ENCODE measurements at places on chromosomes 1 and 21.

- no peak for DNase-seq
Measured at GRCh38 chr1:237981223-237981622, 90.5 kb upstream of the ZP4 start.

- peak; percentile 63 for DNase-seq
Measured at GRCh38 chr21:36385233-36386030, at the start of gene CHAF1B. CHAF1B (plus strand) TSS chr21:36385392; CDS start chr21:36386137, 745 bp downstream.

DNA sequence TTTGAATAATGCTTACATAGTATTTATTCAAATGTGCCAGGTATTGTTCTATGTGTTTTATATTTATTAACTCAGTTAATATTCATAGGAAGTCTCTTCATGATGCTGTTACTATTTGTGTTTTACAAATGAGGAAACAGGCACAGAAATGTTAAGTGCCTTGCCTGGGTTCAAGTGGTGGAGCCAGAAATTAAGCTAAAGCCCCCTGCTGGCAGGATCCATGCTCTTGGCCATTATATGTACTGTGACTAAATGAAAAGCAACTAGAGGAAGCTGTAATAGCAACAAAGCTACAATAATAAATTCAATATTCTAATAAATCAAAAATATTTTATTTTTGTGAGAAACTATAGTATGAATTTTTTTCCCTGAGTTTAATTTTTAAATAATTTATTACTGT is 30.0 kb downstream of the IARS2 start:
- no peak for DNase-seq

DNA sequence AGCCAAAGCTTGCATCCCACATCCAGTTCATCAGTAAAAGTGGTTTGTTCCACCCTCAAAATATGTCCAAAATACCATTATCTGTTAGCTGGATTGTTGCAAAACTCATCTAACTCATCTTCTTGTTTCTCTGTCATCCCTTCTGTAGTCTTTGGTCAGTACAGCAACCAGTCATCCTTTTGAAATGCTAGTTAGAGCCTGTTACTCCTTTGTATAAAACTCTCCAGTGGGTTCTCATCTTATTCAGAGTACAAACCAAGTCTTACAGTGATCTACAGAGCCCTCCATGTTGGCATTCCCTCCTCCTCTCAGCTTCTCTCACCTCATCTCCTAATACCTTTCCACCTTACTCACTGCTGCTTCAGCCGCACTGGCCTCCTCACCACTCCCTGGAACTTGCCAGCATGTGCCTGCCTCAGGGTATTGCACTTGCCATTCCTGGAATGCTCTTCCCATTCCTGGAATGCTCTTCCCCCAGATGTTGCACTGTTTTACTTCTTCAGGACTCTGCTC is 70.6 kb downstream of the LAMC1 start:
- DNase-seq: no peak

GRCh38 chr21:43853851-43854772 is 10.9 kb upstream of the AGPAT3 start:
- DNase-seq: no peak

DNA sequence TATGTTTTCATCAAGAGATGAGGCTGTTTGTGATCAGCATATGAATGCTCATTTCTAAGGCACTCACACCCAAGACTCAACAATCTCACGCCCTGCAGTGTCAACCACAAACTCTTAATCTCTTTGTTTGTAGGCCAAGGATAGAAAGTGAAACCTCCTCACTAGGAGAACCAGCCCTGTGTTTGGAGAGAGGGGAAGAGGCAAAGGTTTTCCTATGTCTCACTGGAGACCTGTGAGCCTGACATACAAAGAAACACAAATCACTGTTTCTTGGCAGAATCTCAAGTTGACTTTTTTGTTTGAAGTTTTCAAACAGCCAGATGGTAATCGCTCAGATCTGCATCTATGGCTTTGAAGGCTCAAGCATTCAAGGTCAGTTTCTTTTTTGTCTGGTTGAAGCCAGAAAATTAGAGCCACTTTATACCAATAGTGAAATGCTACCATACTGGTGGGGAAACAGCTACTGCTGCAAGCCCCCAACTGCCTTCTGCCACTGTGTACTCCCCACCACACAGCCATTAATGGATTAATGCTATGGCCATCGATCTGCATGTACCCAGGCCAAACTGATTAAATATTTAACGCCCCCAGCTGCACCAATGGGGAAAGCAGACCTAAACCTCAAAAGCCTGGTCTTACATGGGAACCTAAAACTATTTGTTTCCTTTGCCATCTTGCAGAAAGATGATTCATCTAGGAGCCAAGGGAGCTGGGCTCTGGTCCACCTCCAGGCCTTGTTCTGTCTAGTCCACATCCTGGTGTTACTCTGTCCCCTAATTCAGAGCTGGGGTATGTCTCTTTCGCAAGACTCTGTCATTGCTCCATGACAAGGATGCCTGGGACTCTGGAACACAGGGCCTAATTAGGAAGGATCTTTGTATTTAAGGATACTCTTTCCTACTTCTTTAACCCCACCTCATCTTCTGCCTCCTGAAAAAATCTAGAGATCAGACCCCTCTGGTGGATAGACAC is 16.3 kb downstream of the PDZK1 start:
- peak; percentile 13 for DNase-seq

DNA sequence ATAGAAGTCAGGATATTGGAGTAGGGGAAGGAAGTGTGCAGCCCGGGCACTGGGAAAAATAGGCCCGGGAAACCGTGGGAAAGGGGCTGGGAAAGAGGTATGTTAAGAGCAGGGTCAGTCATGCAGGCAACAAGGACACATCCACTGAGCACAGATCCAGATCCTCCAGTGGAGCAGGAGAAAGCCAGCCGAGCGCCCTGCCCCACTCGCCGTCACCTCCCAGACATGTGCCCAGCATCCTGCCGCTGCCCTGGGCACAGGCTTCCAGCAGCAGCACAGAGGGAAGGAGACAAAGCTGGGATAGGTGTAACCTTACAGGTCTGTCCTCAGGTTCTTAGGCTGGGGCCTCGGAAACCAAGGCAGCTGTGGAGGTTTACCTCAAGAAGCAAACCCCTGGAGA is 64.2 kb downstream of the FAM163A start:
- DNase-seq: no peak

DNA sequence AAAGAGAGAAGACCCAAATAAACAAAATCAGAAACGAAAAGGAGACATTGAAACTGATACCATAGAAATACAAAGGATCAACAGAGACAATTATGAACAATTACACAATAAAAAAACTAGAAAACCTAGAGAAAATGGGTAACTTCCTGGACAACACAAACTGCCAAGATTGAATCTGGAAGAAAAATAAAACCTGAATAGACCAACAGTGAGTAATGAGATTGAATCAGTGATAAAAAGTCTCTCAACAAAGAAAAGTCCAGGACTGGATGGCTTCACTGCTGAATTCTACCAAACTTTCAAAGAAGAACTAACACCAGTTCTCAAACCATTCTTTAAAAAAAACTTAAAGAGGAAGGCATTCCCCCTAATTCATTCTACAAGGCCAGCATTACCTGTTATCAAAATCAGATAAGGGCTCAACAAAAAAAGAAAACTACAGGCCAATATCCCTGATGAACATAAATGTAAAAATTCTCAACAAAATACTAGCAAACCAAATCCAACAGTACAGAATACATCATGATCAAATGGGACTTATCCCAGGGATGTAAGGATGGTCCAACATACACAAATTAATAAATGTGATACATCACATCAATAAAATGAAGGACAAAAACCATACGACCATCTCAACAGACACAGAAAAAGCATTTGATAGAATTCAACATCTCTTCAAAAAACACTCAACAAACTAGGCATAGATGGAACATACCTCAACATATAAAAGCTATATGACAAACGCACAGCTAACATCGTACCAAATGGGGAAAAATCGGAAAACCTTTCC is 119.9 kb downstream of the ACBD6 start:
- DNase-seq: no peak

GRCh38 chr1:235642943-235643371 is 6.6 kb downstream of the GNG4 start:
- DNase-seq: no peak

- DNase-seq: no peak
Measured at GRCh38 chr1:112997781-112998180, 41.8 kb upstream of the SLC16A1 start.

- DNase-seq: peak; percentile 50
Measured at GRCh38 chr21:34544032-34544496, 32.1 kb upstream of the KCNE1 start.

- no peak for DNase-seq
Measured at GRCh38 chr1:226908913-226909312, 31.2 kb upstream of the COQ8A start.

- no peak for DNase-seq
Measured at GRCh38 chr1:32848354-32849063, 22.2 kb downstream of the FNDC5 start.

GRCh38 chr1:54263601-54264226 is 63.7 kb downstream of the MRPL37 start:
- DNase-seq: no peak

GRCh38 chr1:154809436-154810413 is 60.4 kb downstream of the KCNN3 start:
- DNase-seq: no peak

- DNase-seq: no peak
Measured at GRCh38 chr1:231557898-231558707, 29.6 kb downstream of the TSNAX start.

DNA sequence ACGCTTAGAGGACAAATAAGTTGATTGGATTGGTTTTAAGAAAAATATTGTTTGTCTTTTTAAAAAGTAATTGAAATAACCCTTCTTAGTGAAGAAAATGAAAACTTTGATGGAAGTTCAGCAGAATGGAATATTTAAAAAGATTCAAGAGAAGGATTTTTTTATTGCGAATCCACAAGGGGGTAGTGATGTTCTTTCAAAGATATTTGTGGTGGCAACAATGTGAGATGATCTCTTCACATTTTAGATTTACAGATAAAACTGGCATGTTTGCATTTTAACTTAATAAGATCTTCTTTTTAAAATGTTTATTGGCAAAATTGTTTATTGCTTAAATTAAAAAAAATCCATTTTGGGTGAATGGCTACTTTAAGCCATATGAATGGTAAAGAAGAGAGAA is 8.9 kb downstream of the CAMTA1 start:
- DNase-seq: no peak

- DNase-seq: peak; percentile 59
Measured at GRCh38 chr1:115595279-115596079, 46.3 kb upstream of the VANGL1 start.

DNA sequence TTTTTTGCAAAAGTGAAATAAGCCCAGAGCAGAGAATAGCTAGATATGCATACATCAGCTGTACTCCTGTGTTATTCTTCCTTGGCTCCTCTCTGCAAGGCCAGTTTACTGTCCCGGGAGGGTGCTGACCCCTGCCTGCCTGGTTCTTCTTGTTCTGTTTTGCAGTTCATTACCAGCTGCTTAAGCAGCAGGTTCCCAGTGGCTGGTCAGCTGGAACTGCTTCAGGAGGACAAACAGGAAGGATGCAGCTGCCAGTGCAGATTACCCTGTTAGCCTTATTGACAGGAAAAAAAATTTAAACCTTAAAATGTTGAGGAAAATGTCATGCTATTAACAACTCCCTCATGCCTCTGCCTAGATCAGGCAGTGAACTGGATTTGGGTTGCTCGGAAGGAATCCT is 16.0 kb upstream of the LRIG2 start:
- DNase-seq: no peak

DNA sequence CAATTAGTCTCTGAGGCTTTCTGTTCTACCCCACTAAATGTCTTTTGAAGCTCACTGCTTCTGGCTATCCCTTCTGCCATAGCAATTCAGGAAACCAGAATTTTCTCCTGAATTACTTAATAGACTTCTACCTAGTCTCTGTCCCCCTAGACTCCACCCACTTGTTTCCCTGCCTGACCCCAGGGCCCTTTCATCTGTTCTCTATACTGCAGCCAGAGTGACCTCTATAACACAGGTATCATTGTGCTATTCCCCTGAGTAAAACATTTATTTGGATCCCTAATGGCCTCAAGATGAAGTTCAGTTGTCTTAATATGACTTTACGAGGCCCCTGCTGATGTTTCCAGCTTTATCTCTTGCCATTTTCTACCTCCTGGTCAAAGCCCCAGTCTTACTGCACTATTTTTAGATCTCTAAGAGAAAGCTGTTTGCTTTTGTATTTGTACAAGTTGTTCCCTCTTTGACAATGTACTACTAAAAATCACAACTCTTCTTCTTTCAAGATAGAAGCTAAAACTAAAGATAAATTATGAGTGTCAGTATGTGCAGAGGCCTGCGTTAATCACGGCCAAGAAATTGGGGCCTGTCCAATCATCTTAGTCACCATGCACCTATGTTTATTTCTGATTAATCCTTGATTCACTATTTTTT is 54.5 kb downstream of the ATP1B1 start:
- DNase-seq: no peak

GRCh38 chr1:50620680-50621329 is 197.6 kb upstream of the DMRTA2 start:
- DNase-seq: no peak

GRCh38 chr1:186950547-186950946 is 121.8 kb downstream of the PLA2G4A start:
- DNase-seq: no peak

DNA sequence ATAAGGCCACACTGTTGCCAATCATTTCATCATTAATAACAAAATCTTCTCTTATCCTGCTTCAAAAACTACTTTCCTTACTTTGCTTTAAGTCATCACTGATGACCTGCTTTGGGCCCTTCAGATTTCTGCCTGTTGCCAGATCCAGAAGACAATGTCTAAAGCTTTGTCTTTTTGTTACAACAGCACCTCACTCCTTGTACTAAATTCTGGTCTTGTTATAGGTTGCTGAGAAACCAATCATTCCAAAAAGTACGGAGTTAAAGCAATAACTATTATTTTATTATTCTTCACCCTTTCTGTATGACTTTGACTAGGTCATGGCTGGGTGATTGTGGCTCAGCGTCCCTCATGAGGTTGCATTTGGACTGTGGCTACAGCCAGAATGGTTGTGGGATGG is 633.5 kb downstream of the PTPRU start:
- DNase-seq: no peak

- DNase-seq: peak; percentile 41
Measured at GRCh38 chr1:223683586-223684487, 18.3 kb upstream of the CAPN8 start.

- DNase-seq: no peak
Measured at GRCh38 chr1:155941845-155942531, 550 bp downstream of the RXFP4 start.

DNA sequence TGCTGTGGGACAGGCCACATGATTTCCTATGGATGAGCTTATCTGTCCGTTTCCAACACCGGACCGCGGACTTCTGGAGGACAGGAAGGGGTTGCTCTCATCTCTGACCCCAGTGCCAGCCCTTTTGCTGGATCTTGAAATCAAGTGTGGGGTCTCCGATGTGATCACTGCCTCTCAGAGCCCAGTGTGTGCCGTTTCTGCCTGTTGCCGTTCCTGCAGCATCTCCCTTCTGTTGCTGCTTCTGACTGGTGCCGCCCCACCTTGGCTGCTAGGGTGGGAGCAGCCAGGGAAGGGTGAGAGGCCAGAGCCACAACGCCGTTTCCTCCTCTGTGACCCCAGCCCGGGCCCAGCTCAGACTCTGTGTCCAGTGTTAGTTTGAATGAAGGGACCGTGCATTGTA is 67.3 kb upstream of the WNT4 start:
- DNase-seq: no peak

Data from stimulated activated CD4-positive, alpha-beta T cell treated with anti-CD3 and anti-CD28 coated beads, Interleukin-12 subunit alpha, Interleukin-12 subunit beta, amount 100 ng/mL, for 48 hours (primary cell).